H1 (cell line): ENCODE measurements at places on chromosomes 6 and 20. TPM values are rescaled to one million over a fixed set of nuclear protein-coding genes. Genes with fewer than 3 reads are reported as not detected.

DNA sequence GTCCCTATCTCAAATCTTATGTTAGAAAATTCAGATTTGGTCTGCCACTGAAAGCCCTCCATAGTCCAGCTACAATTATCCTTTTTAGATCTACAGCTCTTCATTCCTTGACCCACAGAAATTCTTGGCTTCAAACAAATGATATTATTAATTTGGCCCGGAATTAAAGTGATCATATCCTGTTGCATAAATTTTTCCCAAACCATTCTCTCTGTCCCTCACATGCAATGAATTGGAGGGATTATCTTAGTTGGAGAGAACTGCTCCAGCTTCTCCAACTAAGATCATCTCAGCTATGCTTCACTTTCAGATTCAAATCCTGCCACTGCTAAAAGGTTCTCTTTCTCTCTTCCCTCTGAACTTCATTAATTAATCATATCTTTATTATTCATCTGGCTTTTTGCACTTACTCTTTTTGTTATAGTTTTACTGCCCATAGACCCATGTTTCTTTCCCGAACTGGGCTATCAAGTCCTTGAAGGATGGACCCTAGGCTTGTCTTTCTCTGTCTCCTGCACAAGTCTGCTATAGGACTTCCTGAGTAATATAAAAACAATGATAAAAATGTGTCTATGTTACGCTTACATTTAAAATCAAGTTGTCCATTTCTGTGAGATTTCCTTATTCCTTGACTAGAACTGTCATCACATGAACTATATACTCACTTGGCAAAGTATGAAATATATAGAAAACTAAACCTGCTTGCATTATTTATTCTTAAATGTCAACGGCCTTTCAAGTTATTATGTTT lies 493.9 kb upstream of the MARCKS start:
- H3K4me1 ChIP-seq = no peaks in the 10 kb centered on the region
- no peak overlapping the region for H3K27ac ChIP-seq
- no peak for DNase-seq
- no peak overlapping the region for H3K4me3 ChIP-seq

DNA sequence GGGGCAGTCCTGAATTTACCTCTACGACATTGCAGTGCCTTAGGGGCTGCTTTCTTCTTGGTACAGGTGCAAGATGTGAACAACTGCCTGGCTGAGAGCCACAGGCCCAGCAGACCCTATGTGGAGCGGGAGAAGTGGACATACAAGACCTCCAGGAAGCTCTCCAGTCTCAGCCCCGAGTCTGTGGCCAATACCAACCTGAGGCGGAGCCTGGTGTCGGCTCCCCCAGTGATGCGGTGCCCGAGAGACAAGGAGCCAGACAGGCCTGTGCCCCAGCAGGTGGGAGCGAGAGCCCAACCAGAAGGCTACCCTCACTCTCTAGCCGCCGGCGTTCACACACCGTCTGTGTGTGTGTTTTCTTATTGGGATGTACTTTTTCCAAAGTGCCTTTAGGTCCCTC lies 59.6 kb downstream of the EFCAB8 start:
- no peak overlapping the region for H3K4me3 ChIP-seq
- no peaks in the 10 kb centered on the region for H3K36me3 ChIP-seq
- no peaks in the 10 kb centered on the region for H3K4me1 ChIP-seq

GRCh38 chr6:53258774-53259155 lies 90.0 kb downstream of the ELOVL5 start:
- H3K4me3 ChIP-seq = no peak overlapping the region
- no peak overlapping the region for H3K27ac ChIP-seq
- H3K4me1 ChIP-seq = no peaks in the 10 kb centered on the region
- DNase-seq = no peak
- H3K27me3 ChIP-seq = no peaks in the 10 kb centered on the region

GRCh38 chr20:49824206-49824605 lies 11.6 kb downstream of the SLC9A8 start:
- no peaks in the 10 kb centered on the region for H3K4me1 ChIP-seq
- H3K27ac ChIP-seq = no peak overlapping the region
- H3K27me3 ChIP-seq = no peaks in the 10 kb centered on the region
- H3K36me3 ChIP-seq = no peaks in the 10 kb centered on the region
- H3K4me3 ChIP-seq = no peak overlapping the region

SLC17A4 gene
- not detected in 2 replicates for total RNA-seq

SALL4 gene
- total RNA-seq = 231 and 235 TPM in 2 replicates
